ENCODE measurements at places on chromosomes 6 and 20.
A peak's percentile ranks its signal among the peaks of the same experiment; 100 is the strongest.

DNA sequence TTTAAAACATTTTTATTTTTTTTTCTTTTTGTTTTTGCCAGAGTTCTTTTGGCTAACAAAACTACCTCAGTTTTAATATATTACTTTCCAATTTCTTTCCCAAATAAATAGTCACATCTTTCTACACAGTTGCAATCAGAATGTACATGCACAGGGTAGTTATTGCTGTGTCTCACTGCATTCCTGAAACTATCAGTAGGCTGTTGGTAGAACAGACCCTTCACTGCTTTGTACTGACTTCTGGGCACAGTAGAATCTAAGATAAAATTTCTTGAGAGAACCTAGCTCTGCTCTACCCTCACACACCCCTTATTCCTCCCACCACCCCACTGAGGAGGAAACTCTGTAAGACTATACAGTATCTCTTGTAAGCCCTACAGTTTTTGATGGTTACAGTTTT is 19.9 kb downstream of the TPX2 start:
- DNase-seq = no peak

GRCh38 chr6:122400462-122401089 is 1.1 kb downstream of the HSF2 start:
- no peak for DNase-seq

GRCh38 chr6:45548657-45549515 is 171.2 kb upstream of the SUPT3H start:
- DNase-seq = peak; percentile 37

DNA sequence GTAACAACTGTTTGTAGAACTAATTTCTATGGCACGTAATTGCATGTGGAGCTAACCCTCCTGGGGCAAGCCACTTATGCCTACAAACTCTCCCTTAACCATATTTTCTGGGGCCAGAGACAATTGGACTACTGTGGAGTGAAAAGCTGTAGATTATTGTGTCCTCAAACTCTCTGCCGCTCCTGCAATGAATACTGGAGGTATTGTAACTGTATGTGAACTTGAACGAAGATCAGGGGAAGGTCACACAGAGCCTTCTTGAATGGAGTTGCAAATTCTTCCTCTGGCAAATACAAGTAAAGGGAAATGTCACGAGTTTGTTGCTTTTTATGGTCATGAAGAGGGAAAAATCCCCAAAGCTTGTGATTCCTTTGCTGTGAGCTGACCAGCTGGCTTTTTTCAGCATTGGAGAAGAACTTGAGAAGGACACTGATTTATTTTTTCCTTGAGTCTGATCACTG is 18.2 kb downstream of the AKAP12 start:
- DNase-seq = no peak

DNA sequence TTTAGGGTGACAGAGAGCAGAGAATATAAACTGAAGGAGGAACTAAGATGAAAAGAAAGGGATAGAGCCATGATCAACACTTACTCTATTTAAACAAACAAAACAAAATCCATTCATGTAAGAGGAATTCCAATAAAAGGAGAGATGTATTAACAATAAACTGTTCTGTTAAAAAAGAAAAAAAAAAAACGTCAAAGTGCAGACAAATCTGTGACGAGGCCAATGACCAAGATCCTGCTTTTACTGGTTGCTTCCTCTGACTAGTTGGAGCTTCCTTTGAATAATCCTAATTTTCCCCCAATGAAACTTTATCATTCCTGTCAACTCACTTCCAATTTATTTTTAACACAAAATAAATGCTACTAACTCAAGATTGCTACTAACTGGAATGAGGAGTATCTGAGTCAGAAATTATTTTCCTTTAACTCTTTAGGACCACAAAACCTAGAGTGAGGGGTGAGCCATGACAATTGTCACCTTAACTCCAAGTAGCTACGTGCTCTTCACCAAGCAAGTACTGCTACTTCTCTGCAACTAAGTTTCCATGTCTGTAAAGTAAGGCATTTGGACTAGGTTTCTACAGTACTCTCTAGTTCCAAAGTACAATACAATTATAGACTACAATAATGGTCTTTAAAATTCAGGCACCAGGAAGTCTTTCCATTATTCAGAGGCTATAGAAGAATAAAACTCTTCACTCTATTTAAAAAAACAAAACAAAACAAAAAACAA is 152.0 kb downstream of the PTPRK start:
- peak; percentile 75 for DNase-seq

- no peak for DNase-seq
Measured at GRCh38 chr6:18142591-18142861, 12.4 kb downstream of the TPMT start.

DNA sequence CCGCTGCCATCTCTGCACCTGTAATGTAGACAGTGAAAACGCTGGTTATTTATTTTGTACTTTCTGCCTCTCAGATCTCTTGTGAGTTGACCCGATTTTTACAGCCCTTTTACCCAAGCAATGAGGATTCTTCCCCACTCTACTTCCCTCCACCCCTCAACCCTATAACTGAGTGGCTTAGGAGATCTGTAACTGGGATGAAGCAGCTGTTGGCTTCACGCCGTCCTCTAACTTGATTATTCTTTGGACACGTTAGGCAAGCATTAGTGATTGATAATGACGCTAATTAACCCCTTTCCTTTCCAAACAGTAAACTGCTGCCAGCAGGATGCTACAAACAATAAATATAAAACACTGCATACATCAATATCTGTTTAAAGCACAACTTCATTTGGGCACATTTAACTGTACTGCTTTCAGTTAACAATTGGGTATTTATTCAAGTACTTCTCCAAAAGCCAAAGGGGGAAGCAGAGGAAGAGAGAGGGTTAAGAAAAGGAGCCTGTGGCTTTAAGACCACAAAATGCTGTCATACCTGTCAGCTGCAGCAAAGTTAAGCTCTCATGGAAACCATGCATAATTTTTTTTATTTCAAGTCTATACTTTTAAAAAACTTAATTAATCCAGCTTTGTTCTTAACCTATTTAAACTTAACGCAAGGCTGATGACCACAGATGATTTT is 21.2 kb downstream of the TFAP2A start:
- no peak for DNase-seq

DNA sequence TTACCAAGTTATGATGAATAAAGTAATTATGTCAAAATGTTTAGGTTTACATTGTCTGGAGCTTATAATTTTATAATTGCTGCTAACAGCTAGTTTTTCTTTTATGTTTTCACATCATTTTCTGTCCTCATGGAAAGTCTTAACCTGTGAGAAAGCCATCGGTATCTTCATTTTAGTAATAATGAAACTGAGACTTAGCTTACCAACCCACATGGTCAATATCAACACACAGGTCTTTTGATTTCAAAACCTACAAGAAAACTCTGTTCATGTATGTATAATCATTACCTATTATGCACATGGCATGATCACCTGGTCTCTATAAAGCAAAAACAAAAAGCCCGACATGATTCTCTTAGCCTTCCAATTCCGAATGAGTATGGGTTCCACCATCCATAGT is 61.9 kb downstream of the KCNQ5 start:
- no peak for DNase-seq

- no peak for DNase-seq
Measured at GRCh38 chr20:33280775-33281174, 2.2 kb upstream of the BPIFB1 start.

GRCh38 chr20:37095108-37095598 is 644 bp downstream of the RBL1 start:
- DNase-seq = peak; percentile 1

DNA sequence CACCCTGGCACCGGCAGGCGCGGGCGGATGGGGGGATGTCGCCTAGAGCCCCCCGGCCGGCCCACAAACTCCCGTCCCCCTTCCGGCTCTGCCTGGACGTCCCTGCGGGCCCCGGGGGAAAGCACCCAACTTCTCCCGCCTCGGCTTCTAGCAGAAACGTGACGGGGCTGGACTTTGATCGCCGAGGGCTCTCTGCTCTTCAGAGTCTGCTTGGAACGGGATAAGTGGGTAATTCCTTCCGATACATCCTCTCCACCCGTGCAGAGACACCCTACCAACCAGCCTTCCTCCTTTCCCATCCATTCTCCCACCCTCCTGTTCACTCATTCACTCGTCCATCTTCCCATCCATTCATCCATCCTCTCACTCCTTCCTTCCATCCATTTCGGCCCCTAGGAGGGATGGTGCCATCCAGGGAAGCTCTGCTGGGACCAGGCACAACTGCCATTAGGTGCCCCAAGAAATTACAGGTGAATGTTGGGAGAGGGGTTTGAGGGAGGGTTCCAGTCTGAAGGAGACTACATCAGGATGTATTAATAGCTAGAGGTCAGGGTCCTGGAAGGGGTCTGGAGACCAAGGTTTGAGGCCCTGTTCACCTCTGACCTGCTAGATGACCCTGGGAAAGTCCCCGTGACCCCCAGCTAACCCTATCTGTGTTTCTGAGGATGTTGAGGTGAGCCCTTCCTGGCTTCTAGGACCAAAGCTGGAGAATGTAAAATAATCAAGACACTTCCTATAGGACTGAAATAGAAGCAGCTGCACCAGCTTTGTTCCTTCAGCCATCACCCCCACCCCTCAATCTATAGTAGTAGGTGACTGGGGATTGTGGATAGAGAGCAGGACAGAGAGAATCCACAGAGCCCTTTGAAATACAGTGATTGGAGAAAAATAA is 538 bp downstream of the TTLL9 start:
- DNase-seq = no peak

GRCh38 chr6:158058171-158058651 is 76.5 kb downstream of the SYNJ2 start:
- no peak for DNase-seq

GRCh38 chr6:118198746-118199145 is 291.7 kb downstream of the SLC35F1 start:
- no peak for DNase-seq

GRCh38 chr6:167317172-167317571 is 7.7 kb upstream of the TTLL2 start:
- no peak for DNase-seq

- no peak for DNase-seq
Measured at GRCh38 chr6:111776236-111777221, 96.7 kb downstream of the FYN start.

Data from LoVo (cell line).